Esophagus muscularis mucosa (tissue), 4 donors: ENCODE measurements at places on chromosomes 16 and 17. TPM values are rescaled to one million over a fixed set of nuclear protein-coding genes. Genes with fewer than 3 reads are reported as not detected.

- no peak for DNase-seq
Observed at GRCh38 chr17:17886726-17887125, 49.9 kb upstream of the SREBF1 start.

The HOXB3 gene
- total RNA-seq = 34.9 TPM

DNA sequence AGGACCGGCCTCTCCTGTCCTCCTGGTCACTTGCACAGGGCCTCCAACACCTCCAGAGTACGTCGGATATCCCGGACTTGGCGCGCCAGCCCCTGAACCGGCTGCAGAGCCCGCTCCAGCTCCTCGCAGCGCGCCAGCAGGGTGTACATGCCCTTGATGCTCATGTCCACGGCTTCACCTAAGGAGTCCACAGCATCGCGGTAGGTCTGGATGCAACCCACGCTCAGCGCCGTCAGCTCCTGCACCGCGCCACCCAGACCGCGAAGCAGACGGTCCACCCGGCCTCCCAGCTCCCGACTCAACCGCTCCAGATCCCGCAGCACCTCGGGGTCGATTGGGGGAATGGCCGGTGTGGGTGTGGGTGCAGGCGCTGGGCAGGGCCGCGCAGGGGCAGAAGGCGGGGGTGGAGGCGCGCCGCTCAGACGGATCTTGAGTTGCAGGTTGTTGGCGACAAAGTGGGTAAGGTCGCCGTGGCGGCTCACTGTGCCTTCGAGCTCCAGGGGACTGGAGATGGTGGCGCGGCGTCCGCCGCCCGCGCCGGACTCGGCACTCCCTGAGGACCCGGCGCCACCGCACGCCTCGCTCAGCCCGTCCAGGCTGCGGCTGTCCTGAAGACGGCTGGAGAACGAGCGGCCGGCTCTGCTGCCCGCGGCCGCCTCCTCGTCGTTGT lies 804 bp downstream of the BORCS6 start:
- no peak for DNase-seq

GRCh38 chr17:61160789-61161445 lies 238.7 kb upstream of the TBX2 start:
- no peak for DNase-seq

DNA sequence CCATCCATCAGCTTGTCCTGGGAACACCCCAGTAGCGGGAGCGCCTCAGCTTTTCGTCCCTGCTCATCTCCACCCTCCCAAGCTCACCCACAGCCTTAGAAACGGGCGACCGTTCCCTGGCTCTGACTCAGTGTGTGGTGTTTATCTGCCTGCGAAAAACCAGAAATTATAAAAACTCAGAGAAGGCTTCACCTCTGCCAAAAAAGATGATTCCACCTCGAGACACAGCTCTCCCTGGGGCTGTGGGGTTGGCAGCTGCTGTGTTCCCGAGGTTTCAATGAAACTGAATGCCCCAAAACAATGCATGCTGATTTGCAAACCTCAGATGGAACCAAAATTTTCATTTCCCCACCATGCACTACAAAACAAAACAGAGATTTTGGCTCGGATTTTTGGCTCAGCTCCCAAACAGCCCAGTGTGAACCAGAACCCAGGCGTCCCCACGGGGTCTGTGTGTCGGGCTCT lies 62.4 kb upstream of the MED9 start:
- DNase-seq = no peak

The CACNG5 gene
- total RNA-seq = not detected

DNA sequence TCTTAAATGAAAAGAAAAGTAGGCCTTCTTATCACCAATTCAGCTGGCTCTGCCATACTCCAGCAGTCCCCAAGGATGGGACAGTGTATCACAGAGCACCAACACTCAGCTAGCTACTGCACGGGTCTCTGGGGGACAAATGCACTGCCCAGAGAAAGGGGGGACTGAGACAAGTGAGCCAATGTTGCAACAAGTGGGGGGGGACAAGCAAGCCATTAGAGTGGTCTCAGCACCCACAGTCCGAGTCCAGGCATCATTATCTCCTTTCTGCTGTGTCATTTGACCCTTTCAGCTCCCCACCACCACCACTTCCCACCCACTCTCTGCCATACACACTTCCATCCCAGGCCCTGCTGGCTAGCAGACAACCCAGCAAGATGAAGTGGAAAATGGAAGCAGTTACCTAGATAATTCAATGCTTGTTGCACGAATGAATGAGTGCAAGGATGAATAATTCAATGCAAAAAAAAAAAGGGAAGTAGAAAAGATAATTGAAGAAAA lies 7.0 kb downstream of the TMEM132E start:
- no peak for DNase-seq

DNA sequence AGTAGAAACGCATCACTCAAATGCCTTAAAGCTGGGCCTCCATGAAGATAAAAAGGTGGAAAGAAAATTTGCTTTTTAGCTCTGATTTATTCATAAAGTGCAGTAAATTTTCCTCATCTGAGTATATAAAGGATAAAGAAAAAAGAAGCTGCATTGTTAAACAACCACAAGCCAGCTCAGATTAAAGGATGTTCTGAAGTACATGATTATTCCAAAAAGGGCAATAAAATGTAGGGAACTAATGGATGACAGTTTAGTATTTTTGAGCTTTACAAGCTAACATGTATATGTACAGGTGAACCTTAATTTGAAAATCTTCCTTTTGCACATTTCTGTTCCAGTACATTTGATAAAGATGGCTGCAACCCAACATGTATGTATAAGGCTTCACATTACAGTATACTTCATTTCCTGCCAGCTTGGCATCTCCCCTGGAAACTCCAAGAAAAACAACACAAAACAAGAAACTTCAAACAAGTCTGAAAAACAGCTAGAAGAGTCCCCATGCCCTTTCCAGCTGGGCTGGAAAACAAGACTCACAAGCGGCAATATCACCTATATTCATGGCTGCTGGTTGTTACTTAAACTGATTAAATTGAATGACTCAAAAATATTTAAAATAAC lies 225.7 kb downstream of the CEP112 start:
- no peak for DNase-seq

The ZMYND15 gene
- total RNA-seq = not detected

DNA sequence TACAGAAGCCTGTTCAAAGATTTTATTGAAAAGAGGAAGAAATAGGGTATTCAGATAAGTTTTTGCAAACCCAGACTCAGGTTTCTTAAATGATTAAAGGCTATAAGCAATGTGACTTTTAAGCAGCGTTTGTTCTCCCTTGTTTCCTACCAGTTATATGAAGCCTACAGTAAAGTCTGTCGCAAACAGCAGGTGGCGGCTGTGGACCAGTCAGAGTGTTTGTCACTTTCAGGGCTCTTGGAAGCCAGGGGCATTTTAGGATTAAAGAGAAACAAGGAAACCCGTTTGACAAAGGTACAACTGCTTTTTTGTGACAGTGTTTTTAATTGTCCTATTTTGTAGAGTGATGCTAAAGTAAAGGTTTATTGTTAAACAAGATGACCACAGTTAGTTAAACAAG lies 7.7 kb upstream of the RARA start:
- DNase-seq = no peak

The SECTM1 gene
- 30.6 TPM for total RNA-seq

- DNase-seq = no peak
Observed at GRCh38 chr17:58710948-58711552, 18.6 kb downstream of the RAD51C start.

DNA sequence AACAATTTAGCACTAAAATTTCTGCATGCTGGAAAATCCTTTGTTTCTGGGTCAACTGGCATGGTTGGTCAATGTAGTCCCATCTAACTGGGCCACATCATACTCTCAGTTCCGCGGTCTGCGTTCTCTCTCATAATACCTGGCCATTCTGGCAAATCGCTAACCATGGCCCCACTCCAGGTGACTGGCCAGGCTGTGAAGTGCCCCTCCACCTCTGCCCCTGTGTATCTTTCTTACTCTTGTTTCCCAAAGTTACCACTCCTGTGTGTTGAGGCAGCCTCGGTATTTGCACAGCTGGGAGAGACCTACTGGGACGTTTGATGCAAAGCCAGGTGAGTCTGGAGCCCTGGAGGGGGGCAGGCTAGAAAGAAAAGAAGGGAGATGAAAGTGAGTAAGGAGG lies 2.0 kb upstream of the TMEM238L start:
- DNase-seq = no peak

GRCh38 chr16:24976971-24977677 lies 38.0 kb downstream of the ARHGAP17 start:
- DNase-seq = no peak

- DNase-seq = peak; percentile 86
Observed at GRCh38 chr16:8247993-8248392, 342.3 kb downstream of the TMEM114 start.

DNA sequence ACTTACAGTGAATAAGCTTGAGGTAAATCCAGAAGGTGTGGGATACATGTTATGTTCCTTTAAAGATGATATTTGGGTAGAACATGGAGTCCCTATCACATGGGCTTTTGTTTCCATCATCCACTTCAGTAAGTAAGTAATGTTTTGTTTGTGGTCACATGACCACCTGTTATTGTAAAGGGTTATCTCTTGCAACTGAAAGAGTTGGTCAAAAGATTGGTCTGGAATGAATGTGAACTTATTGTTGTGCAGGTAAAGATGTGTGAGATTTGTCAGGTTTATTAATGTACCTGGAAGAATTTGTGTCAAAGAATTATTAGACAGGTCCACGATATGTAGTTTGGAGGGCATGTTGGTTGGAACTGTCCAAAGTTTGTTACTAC lies 1.6 kb downstream of the OMG start:
- no peak for DNase-seq

- DNase-seq = no peak
Observed at GRCh38 chr16:2799859-2800226, 1.6 kb downstream of the PRSS41 start.

GRCh38 chr16:90037276-90037675 lies 18.0 kb upstream of the DBNDD1 start:
- DNase-seq = no peak

- DNase-seq = no peak
Observed at GRCh38 chr16:5315914-5316313, 218.3 kb upstream of the EEF2KMT start.

The CCL15 gene
- not detected for total RNA-seq

- no peak for DNase-seq
Observed at GRCh38 chr17:7346761-7347614, 5.0 kb upstream of the KCTD11 start.

The CBFA2T3 gene
- 10.4 TPM for total RNA-seq

The WFIKKN1 gene
- total RNA-seq = 0.33 TPM

DNA sequence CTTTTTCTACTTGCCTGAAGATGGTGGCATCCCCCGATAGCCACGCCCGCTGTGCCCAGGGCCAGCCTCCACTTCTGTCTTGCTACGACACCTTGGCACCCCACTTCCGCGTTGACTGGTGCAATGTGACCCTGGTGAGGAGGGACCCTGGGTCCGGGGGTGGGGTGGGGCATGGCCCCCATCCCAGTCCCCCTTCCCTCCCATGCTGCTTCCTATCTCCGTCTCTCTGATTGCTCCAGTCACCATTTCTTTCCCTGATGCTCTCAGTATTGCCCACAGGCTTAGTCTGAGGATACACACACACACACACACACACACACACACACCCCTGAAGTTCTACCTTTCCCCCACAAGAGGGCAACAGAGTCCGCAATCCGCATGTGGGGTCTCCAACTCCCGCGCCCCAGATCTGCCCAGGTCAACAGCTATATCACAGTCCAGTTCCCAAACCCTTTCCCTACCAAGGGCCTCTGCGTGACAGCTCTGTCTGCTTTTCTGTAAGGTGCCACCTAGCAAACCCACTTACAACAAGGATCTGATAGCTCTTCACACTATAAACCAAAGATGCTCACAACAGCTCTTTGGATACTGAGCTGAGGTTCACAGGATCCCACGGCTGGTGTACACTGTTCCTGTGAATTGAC lies 3.4 kb downstream of the SGCA start:
- no peak for DNase-seq

- no peak for DNase-seq
Observed at GRCh38 chr16:78890373-78890895, 710.1 kb downstream of the MAF start.

DNA sequence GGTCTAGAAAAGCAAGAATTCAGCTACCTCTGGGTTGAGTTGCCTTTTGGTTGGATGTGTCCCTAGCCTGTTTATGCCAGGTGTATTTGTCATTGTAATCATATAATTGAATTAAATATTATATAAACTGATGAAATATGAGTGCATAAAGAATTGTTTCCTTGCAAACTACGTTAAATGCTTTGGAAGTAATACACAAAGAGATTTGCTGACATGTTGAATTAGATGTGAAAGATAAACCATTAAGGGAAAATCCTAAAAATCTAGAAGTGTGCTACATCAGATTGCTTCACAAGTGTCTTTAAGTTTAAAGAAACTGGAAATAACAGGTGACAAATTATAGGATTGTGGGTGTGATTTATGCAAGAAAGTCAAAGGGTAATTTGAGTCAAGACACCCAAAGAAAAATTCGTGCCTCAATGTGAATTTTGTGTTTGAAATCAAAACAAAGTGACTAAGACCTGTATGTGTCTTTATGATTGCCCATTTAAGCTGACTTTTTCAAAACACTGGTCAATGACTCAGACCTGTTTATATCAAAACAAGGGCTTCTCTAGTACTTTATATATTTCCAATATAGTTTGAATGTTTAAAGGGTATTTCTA lies 5.1 kb upstream of the PYY start:
- no peak for DNase-seq

GRCh38 chr16:67661101-67661761 lies 471 bp downstream of the PARD6A start:
- DNase-seq = no peak

The EME1 gene
- total RNA-seq = not detected

GRCh38 chr16:307691-308312 lies 24.8 kb downstream of the PDIA2 start:
- no peak for DNase-seq

The PARD6A gene
- total RNA-seq = 11.3 TPM

GRCh38 chr17:72151565-72152386 lies 31.0 kb downstream of the SOX9 start:
- DNase-seq = no peak
